ENCODE measurements at places on chromosomes 1 and 21.
A peak's percentile ranks its signal among the peaks of the same experiment; 100 is the strongest.

GRCh38 chr1:92791487-92792066 is 6.7 kb upstream of the EVI5 start:
- DNase-seq = no peak

- no peak for DNase-seq
These were observed 35.8 kb upstream of the C1orf105 start for GRCh38 chr1:172384656-172385055.

DNA sequence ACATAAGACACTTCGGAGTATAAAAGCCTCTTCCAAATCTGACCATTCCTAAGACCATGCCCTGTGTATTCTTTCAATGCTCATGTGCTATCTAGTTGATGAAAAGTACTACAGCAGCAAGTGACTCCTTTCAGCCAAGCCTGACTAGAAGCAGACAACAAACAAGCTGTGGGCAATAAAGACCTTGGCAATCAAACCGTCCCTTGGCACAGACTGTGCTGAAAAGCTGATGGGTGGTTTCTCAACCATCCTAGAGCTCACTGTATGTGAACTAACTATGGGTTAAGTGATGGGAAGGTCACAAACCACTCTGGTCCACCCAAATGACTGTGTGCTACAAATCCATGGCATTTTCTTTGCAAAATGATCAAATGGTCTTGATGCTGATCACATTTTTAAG is 94.0 kb downstream of the KIAA0319L start:
- DNase-seq = no peak

DNA sequence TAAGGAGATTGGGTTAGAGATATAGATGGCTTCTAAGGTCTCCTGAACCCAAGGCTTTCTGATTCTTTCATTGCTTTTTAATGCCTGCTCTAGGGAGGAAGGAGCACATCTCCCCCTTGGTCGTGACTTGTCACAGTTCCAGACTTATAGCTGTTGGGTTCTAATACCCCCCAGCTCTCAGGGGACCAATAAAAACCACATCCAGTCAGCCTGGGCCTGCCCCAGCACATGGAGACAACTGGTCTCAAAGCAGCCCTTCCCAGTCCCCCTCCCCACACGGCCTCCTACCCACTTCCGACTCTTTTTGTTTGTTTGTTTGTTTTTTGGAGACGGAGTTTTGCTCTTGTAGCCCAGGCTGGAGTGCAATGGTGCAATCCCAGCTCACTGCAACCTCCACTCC is 23.3 kb downstream of the QSOX1 start:
- DNase-seq = no peak

DNA sequence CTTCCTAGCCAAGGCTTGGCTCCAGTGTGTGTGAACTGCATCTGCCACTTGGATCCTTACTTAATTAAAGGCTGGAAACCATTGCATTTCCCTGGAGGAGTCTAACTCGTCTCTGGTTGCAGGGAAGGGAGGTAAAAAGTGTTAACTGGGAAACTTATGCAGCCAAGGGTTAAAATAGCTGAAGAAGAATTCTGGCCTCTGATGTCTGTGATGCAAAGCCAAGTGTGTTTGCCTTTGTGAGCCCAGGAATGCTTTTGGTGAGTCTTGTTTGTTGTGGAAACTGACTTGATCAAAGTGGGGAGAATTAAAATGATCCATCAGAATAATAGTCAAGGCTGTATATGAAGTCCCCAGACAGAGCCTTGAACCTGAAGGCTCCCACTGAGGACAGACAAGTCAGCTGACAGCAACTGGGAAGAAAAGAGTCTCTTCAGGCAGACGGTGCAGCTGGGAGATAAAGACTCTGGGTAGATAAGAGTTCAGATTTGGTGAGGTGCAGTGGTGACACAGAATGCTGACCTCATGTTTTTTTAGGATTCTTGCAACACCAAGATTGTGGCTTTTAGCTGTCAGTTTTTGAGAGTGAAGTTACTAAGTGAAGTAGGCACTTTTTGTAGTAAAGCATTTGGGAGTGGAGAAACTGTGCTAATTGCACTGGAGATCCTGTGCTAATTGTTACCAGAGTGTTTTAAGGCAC is 59.5 kb upstream of the WLS start:
- DNase-seq = peak; percentile 75

GRCh38 chr1:227299688-227300087 is 18.6 kb downstream of the CDC42BPA start:
- DNase-seq = no peak

DNA sequence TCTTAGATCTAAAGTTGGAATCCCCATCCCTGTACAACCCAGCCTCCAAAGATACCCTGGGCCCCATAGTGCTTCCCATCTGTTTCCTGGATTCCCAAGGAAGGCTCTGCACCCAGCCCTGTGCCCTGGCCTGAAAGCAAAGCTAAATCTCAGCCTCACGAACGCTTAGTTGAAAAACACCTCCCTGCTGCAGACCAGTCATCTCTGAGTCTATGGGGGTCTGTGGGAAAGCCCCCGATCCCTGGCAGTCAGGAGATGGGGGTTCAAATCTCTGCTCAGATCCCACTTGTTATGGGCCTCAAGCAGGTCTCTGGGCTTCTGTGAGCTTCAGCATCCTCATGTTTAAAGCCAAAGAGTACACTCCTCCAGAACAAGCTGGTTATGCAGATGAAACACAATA is 210.5 kb upstream of the GRIK3 start:
- peak; percentile 14 for DNase-seq

- peak; percentile 72 for DNase-seq
These were observed 148.9 kb upstream of the VANGL1 start for GRCh38 chr1:115492880-115493279.

- no peak for DNase-seq
These were observed 22.3 kb upstream of the PEX19 start for GRCh38 chr1:160307118-160307791.

DNA sequence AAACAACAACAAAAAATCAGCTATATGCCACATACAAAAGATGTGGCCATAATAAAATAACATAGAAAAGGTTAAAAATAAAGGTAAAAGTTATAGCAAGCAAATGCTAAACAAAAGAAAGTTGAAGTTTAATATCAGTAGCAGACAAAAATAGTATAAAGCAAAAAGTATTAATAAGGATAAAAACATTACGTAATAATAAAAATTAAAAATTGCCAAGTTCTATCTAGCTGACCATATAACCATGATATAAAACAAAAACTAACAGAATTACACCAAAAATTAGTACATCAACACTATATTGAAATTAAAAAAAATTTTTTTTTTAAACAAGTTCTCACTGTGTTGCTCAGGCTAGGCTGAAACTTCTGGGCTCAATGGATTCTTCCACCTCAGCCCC is 15.5 kb upstream of the SMG7 start:
- DNase-seq = no peak

DNA sequence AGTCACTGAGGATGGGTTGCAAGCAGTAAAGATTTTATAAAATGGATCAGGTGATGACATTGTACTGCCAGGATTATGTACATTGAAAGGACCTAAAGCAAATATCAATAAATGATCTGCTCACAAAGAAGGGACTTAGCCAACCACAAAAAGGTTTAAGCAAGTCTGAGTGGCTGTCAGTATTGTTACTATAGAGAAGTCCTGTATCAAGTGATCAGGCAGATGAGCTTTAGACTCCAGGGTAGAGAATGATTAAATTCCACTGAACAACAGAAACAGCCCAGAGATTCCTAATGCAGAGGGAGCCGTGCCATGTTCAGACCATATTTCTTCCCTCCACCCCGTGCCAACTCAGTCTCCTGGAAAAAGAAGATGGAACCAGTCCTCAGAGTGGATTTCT is 138.9 kb downstream of the SETD4 start:
- DNase-seq = no peak

DNA sequence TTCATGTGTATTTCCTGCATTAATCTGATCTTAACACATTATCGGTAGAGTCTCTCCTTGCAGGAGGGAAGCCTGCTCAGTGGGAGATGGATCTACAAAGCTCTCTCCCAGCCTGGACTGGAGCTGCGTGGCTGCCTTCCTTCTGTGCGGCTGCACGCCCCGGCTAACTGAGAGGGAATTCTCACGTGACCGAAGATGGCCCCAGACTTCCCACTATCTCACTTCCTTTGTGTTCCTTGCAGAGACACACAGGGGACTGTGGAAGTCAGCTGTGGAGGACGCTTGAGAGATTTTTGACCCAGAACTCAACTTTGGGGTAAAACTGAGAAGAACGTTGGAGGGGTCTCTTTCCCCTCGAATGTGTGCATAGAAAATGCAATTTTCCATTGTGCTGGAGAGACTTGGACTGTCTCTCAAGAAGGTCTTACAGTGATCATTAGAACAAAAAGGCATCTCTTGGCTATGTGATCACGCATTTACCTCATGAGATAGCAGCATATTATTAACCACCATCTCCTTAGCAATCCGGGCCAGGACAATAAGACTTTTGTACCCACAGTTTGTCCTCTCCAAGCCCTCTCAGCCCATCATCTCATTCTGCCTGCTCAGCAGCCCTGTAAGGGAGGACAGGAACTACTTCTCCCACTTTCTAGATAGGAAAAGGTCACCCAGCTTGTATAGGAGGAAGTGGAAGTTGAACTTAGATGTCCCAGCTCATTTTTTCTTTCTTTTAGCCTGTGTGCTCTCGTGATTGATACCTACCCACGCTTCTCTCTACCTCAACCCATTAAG is 49.3 kb upstream of the TARBP1 start:
- peak; percentile 41 for DNase-seq

DNA sequence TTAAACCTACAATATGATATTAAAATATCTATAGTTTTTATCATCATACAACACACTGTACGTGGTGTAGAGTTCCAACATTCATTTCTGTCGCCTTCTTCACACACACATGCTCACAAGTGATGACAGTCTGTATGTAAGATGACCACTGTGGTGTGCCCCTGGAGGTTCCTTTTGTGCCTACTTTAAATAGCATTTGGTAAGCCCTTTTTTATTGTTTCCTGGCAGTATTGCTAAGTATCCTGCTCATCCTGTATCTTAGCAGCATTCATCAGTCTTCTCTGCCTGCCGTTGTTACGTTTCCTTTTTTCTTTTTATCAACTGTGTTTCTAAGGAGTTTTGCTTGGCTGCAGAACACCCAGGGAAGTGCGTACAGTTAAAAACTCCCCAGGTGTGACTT is 231.4 kb downstream of the CHRM3 start:
- no peak for DNase-seq

DNA sequence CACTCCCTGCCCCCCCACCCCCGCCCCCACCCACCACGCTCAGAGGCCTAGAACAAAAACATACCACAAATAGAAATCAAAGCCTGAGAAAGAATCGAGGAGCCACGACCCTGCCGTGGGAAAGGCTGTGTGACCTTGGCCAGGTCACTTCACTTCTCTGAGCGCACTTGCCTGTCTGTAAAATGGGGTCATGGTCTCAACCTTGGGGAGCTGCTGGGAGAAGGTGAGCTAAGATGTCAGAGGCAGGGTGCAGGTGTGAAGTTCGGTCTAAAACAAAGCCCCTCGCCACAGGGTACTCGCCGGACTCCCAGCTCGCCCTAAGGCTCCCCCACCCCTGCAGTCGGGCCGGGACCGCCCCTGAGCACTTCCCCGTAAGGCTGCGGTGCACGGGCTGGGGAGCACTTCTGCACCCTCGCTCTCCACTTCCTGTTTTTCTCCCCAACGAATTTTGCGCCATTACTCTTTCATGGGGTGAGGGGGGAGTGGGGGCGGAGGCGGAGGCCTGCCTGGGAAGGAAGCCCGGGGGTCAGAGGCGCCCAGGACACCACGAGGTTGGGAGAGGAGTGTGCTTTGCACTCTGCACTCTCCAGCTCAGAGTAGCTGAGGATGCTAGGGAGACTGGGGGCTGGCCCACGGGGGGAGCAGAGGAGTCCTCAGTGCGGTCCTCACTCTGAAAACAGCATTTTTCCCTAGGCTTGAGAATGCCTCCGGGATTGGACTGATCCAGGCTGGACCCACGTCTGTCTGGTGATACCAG is 21.9 kb upstream of the PIK3CD start:
- DNase-seq = no peak

Data from islet precursor cell (in vitro differentiated cells).